B cell (primary cell): ENCODE measurements at places on chromosomes 3 and 15. TPM values are rescaled to one million over a fixed set of nuclear protein-coding genes. Genes with fewer than 3 reads are reported as not detected.
A peak's percentile ranks its signal among the peaks of the same experiment; 100 is the strongest.

The KPNA1 gene
- 79.4 and 85.9 TPM in 2 replicates for total RNA-seq

The LIPH gene
- total RNA-seq: not detected in 2 replicates

The SERPINI1 gene
- total RNA-seq: 5.6 and 7.0 TPM in 2 replicates

The CLDN18 gene
- not detected in 2 replicates for total RNA-seq

The ABTB1 gene
- 132 and 141 TPM in 2 replicates for total RNA-seq

The FBXW12 gene
- not detected in 2 replicates for total RNA-seq

The GREM1 gene
- total RNA-seq: not detected in 2 replicates

The ACTRT3 gene
- 0.15 and 0.37 TPM in 2 replicates for total RNA-seq

DNA sequence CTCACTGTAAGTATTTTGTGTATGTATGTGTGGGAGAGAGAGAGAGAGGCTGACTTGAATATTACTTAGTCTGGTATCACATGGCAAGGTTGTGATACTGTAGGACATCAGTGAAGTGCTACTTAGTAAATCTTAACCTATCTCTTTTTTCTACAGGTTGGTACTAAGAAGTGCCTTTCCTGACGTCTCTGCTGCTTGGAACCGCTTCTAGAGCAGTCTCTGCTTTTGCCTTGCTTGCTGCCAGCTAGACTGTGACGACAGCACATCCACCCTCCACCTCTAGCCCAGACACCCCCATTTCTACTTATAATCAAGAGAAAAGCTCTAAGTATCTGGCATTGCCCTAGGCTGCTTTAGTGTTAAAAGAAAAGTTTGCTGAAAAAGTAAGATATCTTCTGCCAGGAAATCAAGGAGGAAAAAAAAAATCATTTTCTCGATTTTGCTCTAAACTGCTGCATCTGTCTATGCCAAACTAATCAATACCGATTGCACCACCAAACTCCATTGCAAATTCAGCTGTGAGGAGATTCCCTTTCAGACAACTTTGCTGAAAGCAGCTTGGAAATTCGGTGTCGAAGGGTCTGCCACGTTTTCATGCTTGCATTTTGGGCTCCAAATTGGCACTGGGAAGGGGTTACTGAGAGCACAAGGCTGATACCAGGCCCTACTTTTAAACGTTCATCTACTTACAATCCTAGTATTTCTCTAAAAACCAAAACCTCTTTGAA lies 30.7 kb downstream of the MBNL1 start:
- peaks cover 80% of the 10 kb centered on the region for H3K4me1 ChIP-seq
- no peaks in the 10 kb centered on the region for H3K27me3 ChIP-seq
- H3K4me3 ChIP-seq: no peak overlapping the region
- H3K27ac ChIP-seq: peak overlapping the region; percentile 16

DNA sequence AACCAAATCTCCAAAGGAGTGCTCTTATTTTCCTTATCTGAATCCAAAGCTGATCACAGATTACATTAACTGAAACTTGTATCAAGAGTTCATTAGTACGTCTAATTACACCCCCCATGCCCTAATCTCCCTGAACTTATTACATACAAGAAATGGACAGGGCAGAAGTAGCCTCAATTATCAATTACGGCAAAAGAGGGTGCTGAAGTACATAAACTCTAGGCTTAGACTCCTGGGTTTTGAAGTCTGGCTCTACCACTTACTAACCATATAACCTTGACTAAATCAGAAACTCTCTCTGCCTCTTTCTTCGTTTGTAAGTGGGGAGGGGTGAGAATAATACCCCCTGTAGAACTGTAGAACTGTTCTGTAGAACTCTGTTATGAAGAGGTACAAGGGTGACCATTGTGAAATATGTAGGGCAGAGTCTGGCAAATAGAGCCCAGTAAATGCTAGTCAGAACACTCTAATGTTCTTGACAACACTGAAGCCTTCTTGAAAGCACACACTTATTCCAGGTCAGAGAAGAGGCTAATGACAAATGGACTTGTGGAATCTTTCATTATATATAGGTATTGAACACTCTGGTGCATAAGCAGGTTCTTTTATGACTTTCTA lies 19.6 kb upstream of the OR5K4 start:
- H3K36me3 ChIP-seq: no peaks in the 10 kb centered on the region
- H3K4me3 ChIP-seq: no peak overlapping the region
- peak; percentile 5 for DNase-seq
- H3K4me1 ChIP-seq: no peaks in the 10 kb centered on the region
- no peak overlapping the region for H3K27ac ChIP-seq

- H3K27me3 ChIP-seq: peaks cover 16% of the 10 kb centered on the region
- no peaks in the 10 kb centered on the region for H3K36me3 ChIP-seq
- H3K4me1 ChIP-seq: peaks cover 15% of the 10 kb centered on the region
- no peak overlapping the region for H3K4me3 ChIP-seq
Observed at GRCh38 chr15:82062479-82063454, 16.9 kb upstream of the MEX3B start.

DNA sequence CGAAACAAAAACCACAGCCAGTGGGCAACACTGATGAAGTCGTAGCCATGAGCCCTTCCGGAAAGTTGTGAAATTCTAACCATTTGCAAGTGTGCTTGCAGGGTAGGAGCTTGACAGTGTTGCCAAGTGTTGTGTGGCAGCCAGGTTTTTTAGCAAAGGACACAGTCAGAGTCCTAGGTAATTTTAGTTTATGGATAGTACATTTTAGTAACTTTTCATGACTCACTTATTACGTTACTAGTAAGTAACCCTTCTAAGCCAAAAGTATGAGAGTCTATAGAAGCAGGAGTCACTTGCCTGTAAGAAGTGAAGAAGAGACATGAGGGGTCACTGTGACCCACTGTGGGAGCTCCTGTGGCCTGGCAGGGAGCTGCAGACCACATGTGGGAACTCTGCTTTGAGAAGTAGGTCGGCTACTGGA lies 54.8 kb upstream of the ADPGK start:
- H3K4me1 ChIP-seq: no peaks in the 10 kb centered on the region
- no peak overlapping the region for H3K27ac ChIP-seq
- H3K36me3 ChIP-seq: no peaks in the 10 kb centered on the region
- DNase-seq: no peak
- H3K4me3 ChIP-seq: no peak overlapping the region

- DNase-seq: no peak
- H3K4me1 ChIP-seq: no peaks in the 10 kb centered on the region
- H3K27ac ChIP-seq: no peak overlapping the region
- no peaks in the 10 kb centered on the region for H3K36me3 ChIP-seq
- no peaks in the 10 kb centered on the region for H3K27me3 ChIP-seq
Observed at GRCh38 chr3:65604863-65605526, 433.7 kb downstream of the MAGI1 start.

- H3K4me1 ChIP-seq: no peaks in the 10 kb centered on the region
- H3K27ac ChIP-seq: no peak overlapping the region
- no peak for DNase-seq
- no peak overlapping the region for H3K4me3 ChIP-seq
- no peaks in the 10 kb centered on the region for H3K27me3 ChIP-seq
Observed at GRCh38 chr15:95017666-95018328, 786.4 kb downstream of the MCTP2 start.

- peaks cover 27% of the 10 kb centered on the region for H3K36me3 ChIP-seq
- no peak for DNase-seq
- H3K27me3 ChIP-seq: no peaks in the 10 kb centered on the region
- H3K27ac ChIP-seq: no peak overlapping the region
- peaks cover 4% of the 10 kb centered on the region for H3K4me1 ChIP-seq
Observed at GRCh38 chr15:78023865-78024518, 53.5 kb downstream of the TBC1D2B start.

DNA sequence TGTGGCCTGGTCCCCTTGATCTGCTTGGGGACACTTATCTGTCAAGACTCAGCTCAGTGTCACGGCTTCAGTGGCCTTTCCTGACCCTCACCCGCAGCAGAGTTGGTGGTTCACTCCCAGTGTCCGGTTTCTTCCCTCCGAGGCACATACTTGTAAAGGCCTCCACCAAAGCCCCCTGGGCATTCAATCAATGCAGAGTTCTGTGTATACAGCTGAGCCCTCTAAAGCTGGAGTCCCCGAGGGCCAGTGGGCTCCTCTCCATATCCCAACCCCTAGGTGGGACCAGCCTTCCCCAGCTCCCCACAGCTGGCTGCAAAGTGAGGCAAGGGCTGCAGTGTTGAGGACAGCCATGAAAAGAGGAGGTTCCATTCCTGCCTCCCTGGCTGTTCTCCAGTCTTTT lies 70.9 kb upstream of the RGMA start:
- H3K27ac ChIP-seq: no peak overlapping the region
- H3K36me3 ChIP-seq: no peaks in the 10 kb centered on the region
- no peaks in the 10 kb centered on the region for H3K4me1 ChIP-seq
- H3K27me3 ChIP-seq: no peaks in the 10 kb centered on the region
- no peak overlapping the region for H3K4me3 ChIP-seq

DNA sequence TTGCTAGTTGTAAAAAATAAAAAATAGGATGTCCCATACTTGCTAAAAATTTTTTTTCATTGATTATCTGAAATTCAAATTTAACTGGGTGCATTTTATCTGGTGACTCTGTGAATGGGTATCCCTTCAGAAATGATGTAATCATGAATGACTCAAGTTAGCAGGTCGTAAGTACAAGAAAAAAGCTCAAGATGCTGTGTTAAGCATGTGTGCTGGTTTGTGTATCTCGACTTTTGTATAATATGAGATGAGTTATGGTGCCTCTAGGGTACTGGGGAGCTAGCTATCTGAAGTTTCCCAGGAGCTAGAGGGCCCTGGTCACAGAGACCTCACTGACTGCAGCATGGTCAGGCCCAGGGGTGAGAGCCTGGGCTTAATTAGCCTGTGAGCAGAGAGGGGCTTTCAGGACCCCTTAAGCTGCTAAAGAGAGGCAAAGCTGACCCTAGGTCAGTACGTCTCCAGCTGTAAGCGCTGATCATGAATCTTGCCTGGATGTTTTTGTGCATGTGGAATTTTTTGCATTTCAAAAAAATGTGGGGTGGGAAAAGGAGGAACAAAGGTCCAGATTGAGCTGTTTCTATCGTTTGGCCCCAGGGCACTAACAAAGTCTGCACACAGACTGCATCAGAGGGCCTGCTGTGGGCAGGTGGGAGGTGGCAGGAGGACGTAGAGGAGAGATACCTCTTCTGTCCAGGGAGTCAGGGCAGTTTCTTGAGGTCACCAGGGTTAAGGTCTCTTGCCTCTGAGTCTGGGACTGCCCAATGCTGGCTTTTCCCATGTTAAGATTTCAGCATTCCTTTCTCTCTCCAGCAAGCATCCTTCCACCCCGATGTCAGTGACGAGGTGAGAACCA lies 233.2 kb upstream of the TPM1 start:
- no peak overlapping the region for H3K27ac ChIP-seq
- no peaks in the 10 kb centered on the region for H3K27me3 ChIP-seq
- H3K36me3 ChIP-seq: no peaks in the 10 kb centered on the region

GRCh38 chr3:88758676-88759075 lies 348.7 kb upstream of the EPHA3 start:
- no peaks in the 10 kb centered on the region for H3K4me1 ChIP-seq
- no peak overlapping the region for H3K27ac ChIP-seq
- H3K36me3 ChIP-seq: no peaks in the 10 kb centered on the region

DNA sequence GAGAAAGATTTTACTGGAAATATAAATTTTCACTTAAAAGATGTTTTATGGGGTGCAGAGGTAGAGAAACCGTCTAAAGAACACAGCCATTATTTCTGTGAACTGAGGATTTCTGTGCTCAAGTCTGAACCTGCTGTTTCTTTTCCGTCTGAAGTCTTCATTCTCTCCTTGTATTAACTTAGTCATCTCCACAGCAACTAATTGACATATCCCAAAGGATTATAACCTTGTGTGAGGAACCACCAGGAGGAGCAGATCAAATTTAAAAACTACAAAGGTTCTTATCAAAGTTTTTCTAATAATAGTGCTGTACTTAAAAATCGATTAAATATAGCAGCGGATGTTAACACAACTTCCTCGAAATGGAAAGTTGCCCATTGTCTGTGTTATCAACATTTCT lies 31.1 kb upstream of the ICE2 start:
- DNase-seq: no peak
- no peak overlapping the region for H3K27ac ChIP-seq
- peaks cover 8% of the 10 kb centered on the region for H3K4me1 ChIP-seq
- no peaks in the 10 kb centered on the region for H3K36me3 ChIP-seq
- H3K27me3 ChIP-seq: no peaks in the 10 kb centered on the region
- no peak overlapping the region for H3K4me3 ChIP-seq
